Vagina (tissue), 2 donors: ENCODE measurements at places on chromosomes 16 and 17.

- DNase-seq, result no peak
Observed at GRCh38 chr17:44241106-44241624, 21.7 kb upstream of the UBTF start.

DNA sequence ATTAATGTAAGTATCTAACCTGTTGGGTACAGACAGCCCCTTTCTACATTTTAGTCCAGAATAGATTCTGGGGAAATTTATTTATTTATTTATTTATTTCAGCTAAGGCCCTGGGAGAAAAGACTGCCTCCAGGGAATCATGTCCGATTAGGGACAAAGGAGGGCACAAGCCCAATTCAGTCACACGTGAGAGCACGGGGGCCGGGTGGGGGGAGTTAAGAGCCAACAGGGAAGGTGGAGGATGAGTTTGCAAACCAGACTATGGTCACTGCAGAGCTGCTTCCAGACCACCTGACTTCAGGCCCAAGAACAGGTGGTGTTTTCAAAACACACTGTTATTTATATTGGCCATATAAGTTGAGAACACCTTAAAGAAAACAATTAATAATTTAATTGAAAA is 1.6 kb upstream of the ZFHX3 start:
- DNase-seq, result no peak

DNA sequence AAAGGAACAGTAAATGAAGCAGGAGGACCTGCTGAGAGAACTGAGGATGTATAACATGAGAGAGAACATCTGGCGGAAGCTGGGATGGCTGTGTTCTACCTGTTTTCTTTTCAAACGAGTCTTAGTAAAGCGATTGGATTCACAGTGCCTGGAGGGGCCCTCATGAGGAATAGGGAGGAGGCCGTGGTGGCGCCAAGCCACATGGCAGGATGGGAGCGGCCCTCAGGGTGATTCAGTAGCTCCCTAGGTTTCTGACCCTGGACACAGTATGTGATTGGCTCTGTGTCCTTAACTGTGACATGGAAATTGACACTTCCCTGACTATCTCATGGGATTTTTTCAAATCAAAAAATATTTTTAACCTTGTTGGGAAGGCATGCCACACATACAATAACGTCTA is 32.1 kb downstream of the USP43 start:
- DNase-seq, result no peak

DNA sequence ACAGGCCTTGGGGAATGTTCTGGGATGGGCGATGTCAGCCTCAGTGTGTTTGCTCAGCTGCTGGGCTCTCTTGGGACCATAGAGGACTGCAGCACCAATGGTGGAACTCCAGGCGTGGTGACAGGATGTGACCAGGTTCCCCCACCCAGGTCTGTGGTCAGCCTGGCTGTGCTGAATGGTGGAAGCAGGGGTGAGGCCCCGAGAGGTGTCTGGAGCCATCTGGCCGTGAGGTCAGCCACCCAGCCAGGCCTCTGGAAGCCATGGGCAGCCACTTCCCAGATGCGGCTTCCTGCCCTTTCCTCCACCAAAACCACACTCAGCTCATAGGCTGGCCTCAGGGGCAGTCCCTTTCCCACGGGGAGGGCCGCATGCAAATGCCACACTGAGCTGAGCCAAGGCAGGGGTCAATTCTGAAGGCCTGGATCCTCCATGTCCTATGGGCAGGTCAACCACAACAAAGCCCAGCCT is 7.8 kb upstream of the MAPK7 start:
- no peak for DNase-seq

DNA sequence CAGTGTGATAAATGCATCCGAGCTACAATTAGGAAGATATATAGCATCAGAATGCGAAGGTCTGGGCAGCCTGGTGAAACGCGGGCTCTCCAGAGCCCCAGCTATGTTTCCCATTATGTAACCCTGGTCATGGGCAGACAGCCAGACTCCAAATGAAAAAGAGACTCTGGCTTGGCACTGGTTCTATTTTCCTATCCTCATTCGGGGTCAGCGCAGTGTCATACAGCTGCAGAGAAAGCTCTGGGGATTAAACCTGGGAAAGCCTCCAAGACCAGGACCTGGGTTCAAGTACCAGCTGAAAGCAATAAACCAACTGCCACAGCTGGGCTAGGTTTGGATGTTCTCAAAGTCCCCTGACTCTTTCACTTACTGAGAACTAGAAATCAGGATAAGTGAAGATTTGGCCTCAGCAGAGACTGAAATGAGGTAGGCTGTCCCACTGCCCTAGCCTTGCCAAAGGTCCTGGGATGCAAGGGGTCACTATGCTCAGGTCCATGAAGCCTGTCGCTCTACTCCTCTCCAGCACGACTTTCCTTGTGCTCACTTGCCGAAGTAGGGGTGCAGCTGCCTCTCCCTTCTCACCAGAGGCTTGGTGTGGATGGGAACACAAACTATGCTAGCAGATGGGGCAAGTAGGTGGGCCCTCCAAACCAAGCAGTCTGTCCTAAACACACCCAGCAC is 123.8 kb downstream of the SMG6 start:
- no peak for DNase-seq

- no peak for DNase-seq
Observed at GRCh38 chr17:27106347-27106981, 187.4 kb upstream of the WSB1 start.

GRCh38 chr16:56198006-56198754 is 6.9 kb downstream of the GNAO1 start:
- DNase-seq, result no peak
